ENCODE measurements at places on chromosomes 2 and 18.

DNA sequence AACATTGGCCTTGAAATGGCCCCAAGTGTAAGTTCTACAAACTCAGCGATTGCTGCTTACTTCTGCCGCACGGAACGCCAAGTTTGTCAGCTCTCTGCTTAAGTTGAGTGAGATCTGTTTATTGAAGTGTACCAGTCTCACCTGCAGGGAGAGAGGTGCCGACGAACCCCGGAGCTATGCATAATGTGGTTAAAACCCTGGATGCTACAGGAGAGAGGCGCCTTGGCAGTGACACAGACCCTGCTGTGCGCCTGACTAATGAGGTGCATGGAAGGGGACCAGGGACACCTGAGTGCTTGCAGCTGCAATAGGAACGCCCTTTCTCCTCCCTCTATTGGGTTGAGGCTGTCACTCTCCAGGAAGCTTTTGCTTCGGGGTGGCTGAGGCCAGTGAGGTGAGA, 979 bp downstream of the SLC9A2 start:
- peak; percentile 9 for DNase-seq

- no peak for DNase-seq
Observed at GRCh38 chr2:188181067-188181838, 110.4 kb upstream of the GULP1 start.

- DNase-seq: no peak
Observed at GRCh38 chr18:65704046-65704445, 46.8 kb upstream of the CDH7 start.

DNA sequence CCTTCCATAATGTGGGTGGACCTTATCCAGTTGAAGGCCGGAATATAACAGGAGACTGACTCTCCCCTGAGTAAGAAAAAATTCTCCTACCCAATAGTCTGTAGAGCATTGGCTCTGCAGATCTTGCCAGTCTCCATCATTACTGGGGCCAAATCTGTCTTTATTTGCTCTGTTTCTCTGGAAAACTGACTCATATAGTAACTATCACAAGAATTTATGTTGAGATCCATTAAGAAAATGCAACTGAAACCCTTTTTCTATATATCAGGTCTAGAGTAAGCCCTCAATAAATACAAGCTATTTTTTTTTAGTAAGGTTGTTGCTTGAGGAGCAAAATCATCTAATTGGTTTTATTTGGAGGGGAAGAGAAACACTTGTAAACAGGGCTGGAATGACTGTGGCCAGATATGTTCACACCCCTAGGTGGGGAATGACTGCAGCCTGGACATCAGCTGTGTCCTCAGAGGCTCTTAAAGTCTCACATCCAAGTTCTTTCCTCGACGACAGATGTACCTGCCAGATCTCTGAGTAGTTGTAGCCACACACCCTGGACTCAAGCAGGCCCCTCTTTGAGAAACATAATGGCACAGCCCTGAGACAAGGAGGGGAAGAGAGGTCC, 339.7 kb downstream of the TNS1 start:
- no peak for DNase-seq

DNA sequence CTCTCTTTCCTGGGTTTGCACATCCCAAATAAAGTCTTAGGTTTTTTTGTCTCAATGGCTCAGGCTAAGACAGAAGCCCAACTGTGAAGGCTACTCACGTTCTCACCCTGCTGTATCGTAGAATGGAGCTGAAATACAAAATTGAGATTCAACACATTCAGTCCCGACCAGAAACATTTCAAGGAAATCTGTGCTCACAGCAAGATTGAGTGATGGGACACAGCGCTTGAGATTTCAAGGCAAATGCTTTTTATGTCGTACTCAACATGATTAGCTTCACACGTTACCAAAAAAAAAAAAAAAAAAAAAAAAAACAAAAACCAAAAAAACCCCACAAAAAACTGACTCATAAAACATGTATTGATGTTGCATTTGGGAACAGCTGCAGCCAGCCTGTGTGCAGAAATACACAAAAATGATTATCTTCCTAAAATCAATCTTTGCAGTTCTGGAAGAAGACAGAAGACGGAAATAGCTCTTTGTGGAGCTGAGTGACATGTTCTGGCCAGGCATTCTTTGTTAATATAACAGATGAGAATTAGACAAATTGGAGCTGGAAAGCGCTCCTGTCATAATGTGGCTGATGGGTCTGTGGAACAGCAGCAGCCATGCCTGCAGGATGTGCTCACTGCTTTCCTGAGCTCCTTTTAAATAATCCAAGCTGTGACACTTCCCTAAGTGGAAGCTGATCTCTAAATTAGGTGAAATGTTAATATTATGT, 453.2 kb downstream of the LPIN1 start:
- DNase-seq: no peak

GRCh38 chr2:161169335-161169734, 9.1 kb downstream of the TANK start:
- no peak for DNase-seq

GRCh38 chr2:119630121-119630520, 48.9 kb upstream of the TMEM177 start:
- DNase-seq: no peak

- no peak for DNase-seq
Observed at GRCh38 chr2:188383158-188383557, 91.5 kb downstream of the GULP1 start.

GRCh38 chr2:202780514-202781021, 91.0 kb downstream of the ICA1L start:
- DNase-seq: peak; percentile 42

Data from GM13976 (cell line).